ENCODE measurements at places on chromosomes 2 and 18. TPM values are rescaled to one million over a fixed set of nuclear protein-coding genes. Genes with fewer than 3 reads are reported as not detected.

Gene ATP5F1A
- 652 TPM for total RNA-seq

Gene TRIM43
- total RNA-seq = not detected

Gene SH3RF3
- total RNA-seq = 2.7 TPM

Gene PMAIP1
- 1.8 TPM for total RNA-seq

Gene FBXO48
- total RNA-seq = 1.5 TPM

Gene IL36B
- not detected for total RNA-seq

Gene CNGA3
- total RNA-seq = 1.3 TPM

Gene RTP5
- not detected for total RNA-seq

DNA sequence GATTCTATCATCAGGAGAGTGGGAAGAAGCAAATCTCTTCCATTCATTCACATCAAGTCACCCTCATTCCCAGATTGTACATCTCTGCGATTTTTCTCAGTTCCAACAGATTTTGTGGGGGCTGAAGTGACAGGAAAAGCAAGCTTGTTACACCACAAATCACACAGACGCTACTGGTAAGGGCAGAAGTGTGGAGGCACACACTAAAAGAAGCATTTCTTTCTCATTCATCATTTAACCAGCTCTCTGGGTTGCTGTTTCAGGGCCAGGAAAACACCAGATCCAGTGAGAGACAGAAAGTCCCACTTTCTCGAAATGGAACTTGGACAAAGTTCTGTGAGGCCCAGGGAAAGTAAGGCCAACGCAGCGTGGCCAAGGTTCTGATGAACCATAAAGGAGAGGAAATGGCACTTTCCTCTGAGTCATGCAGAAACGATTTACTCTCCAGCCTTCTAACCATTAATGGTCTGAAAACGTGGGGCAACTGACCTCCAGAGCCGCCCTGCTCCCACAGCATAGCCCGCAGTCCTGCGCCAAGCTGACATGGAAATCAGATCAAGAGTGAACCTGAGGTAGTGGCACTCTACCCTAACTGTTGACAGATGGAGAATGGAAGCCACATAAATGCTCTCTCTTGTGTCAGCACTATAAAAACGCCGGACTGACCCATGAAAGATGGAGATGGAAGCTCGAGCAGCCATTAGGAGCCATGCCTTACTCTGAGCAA is 191.0 kb downstream of the C1D start:
- no peak for DNase-seq

- DNase-seq = no peak
Measured at GRCh38 chr2:182821182-182821581, 45.3 kb downstream of the FRZB start.

DNA sequence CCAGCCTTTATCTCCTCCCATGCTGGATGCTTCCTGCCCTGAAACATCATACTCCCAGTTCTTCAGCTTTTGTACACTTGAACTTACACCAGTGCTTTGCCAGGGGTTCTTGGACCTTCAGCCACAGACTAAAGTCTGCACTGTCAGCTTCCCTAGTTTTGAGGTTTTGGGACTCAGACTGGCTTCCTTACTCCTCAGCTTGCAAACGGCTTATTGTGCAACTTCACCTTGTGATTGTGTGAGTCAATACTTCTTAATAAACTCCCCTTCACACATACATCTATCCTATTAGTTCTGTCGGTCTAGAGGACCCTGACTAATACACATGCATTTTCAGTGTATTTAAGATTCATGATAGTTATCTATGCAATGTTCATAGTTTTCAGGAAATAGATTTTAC is 35.8 kb upstream of the ZNF804A start:
- DNase-seq = no peak

- DNase-seq = no peak
Measured at GRCh38 chr2:2875831-2876230, 501.8 kb downstream of the EIPR1 start.

GRCh38 chr2:15593327-15593705 is 1.6 kb downstream of the DDX1 start:
- DNase-seq = no peak

GRCh38 chr2:224561234-224562005 is 23.7 kb downstream of the CUL3 start:
- DNase-seq = no peak

DNA sequence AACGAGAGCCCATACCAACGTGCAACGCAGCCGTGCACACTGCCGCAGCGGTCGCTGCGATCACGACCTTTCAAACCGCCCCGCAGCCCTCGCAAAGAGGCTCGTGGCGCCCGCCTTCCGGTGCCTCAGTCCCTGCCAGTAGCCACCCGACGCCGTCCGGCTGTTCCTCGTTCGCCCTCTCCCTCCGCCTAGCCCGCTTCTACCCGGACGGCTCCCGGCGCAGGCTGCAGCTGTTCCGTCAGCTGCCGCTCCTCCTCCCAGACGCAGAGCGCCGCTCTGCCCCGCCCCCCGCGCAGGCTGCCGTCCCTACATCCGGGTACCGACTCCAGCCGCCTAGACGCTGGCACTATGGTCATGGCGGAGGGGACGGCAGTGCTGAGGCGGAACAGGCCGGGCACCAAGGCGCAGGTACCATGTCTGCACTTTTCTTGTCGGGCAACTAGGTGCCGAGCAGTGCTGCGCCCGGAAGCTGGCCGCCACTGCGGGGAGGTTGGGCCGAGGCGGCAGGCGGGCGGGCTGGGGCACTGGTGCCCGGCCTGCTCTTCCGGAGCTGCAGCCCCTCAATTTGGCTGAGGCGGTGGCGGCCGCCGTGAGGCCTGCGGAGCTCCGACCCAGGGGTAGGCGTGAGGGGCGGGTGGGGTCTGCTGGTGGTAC is at the start of gene MOB4:
Gene MOB4, plus strand, starts transcription at position 328 of the 654 bp plus-strand sequence. Its CDS starts 21 bp downstream, at position 349.
- DNase-seq = peak; percentile 96

DNA sequence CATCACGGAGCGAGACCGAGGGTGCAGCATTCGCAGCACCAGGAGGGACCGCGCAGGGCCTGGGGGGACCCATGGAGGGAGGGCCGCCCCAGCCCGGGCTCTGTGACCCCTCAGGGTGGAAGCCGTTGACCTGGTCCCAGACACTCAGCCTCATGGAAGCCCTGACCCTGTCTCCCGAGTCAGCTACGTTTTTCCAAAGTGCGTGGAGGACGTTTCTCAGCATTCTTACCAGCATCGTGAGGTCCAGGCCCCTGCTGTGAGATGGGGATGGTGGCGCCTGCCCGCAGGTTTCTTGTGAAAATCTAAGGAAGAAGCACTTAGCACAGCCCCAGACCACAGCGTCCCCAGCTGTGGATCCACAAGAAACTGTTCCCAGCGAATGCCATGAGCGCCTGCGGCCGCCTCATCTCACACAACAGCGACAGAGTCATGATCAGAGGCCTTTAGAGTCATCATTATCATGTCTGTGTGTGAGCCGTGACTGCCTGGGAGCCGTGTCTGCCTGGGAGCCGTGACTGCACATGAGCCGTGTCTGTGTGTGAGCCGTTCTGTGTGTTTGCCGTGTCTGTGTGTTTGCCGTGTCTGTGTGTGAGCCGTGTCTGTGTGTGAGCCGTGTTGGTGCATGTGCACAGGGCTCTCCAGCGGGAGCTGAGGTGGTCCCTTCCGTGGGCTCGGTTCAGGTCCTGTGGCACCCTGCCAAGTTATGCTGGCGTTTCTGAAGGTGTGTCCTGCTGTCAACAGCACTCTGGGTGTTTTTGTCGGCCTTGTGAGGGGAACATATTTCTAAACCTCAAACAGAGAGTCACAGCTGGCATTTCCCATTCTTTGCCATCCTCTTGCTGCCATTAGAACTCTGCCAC is 49.2 kb upstream of the KCNG2 start:
- DNase-seq = no peak

- no peak for DNase-seq
Measured at GRCh38 chr2:100396483-100396882, 21.0 kb downstream of the CHST10 start.

DNA sequence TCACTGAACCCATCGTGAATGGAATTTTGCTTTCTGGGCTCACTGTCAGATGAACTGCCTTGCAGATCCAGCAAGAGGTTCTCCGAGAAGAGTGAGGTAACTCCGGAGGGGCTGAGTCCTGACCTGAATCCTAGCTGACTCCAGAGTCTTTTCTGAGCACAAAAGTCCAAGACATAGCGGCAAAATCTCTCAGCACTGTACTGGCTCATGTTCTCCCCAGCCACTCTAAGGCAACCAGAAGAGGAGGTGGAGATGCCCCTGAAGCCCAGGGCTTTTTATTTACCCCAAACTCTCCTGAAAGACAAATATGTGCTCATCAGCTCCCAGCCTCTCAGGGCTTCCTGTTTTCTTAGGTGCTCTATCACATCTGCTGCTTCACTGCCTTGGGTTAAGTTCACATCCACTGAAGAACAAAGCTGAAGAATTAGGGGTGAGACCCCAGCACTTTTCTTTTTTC is 221.8 kb downstream of the MREG start:
- DNase-seq = no peak

DNA sequence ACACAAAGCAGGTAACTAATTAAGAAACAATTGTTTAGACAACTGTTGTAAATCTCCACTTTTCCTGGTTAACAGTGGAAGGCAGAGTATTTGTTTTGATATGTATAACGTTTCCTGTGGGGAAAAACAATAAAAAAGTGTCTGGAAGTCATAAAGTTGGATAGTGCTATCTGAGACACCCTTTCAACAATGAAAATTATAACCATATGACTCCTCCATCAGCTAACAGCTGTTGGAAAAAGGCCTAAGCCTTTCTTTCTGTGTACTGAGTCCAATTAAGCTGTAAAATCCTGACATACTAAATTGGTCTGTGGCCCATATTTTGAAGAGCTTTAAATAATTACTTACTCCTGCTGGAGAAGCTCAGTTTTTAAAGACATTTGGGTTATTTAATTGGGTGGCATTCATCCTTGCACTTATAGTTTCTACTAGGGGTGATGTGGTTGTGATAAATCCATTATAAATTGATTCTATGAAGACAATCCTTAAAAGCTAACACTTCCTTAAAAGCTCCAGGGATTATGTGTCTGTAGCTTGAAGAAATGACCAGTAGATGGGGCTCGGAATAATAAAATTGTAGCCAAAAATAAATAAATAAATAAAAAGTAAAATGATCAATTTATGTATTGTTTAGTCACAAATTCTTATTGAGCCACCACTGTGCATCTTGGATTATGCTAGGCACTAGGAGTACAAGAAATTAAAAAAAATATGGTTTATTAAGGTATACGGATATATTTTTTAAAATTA is 698.1 kb upstream of the NXPH2 start:
- DNase-seq = no peak

- peak; percentile 94 for DNase-seq
Measured at GRCh38 chr2:10835052-10835970, 22.7 kb upstream of the PDIA6 start.

Measured in left colon (tissue), 2 donors.